Osteocyte (in vitro differentiated cells): ENCODE measurements at places on chromosomes 5 and 9. TPM values are rescaled to one million over a fixed set of nuclear protein-coding genes. Genes with fewer than 3 reads are reported as not detected.

GRCh38 chr9:110891760-110892159 is 146.5 kb downstream of the LPAR1 start:
- H3K36me3 ChIP-seq, result peaks cover 19% of the 10 kb centered on the region
- no peak for DNase-seq
- H3K27ac ChIP-seq, result peak overlapping the region; percentile 90
- H3K4me1 ChIP-seq, result peaks cover 76% of the 10 kb centered on the region
- H3K4me3 ChIP-seq, result no peak overlapping the region

DNA sequence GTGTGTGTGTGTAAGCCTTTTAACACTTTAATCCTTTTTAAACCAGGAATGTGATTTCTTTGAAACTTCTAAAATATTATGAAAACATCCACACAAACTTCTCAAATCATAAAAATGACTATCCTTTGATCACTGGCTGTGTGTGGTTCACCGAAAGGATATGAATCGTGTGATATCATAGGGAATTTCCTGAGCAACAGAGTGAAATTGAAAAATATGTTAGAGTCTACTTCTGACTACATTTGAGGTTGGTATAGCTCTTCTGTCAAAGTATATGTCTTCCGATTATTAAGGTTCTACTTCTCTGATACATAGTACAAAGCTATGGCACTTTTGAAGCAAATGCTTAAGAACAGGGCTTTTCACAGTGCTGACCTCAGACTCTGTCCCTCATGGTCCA is 40.3 kb downstream of the RGMB start:
- H3K36me3 ChIP-seq, result no peaks in the 10 kb centered on the region
- no peaks in the 10 kb centered on the region for H3K4me1 ChIP-seq
- no peak overlapping the region for H3K27ac ChIP-seq
- H3K27me3 ChIP-seq, result no peaks in the 10 kb centered on the region
- no peak for DNase-seq
- H3K4me3 ChIP-seq, result no peak overlapping the region

DNA sequence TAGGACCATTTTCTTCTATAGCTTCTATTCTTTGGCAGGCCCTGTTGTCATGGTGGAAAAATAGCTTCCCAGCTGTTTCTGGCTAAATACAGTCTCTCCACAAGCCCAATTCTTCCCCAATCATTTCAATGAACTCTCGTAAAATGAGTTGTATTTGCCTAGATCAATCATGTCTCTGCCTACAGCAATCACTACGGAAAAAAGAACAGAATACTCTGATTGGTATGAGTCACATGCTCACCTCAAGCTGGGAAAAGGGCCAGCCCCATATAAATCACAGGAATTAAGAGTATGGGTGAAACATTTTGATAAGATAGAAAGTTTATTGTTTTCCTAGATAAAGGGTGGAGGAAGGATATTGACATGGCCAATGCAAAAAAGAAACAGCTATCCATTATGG is 711.4 kb downstream of the EFNA5 start:
- H3K27ac ChIP-seq, result no peak overlapping the region
- no peak for DNase-seq
- no peak overlapping the region for H3K4me3 ChIP-seq
- H3K4me1 ChIP-seq, result no peaks in the 10 kb centered on the region
- no peaks in the 10 kb centered on the region for H3K36me3 ChIP-seq
- H3K27me3 ChIP-seq, result no peaks in the 10 kb centered on the region

DRD1 gene
- not detected in 2 replicates for total RNA-seq

GRCh38 chr5:132211787-132212186 is 15.9 kb downstream of the P4HA2 start:
- H3K27me3 ChIP-seq, result no peaks in the 10 kb centered on the region
- no peak for DNase-seq
- peaks cover 29% of the 10 kb centered on the region for H3K4me1 ChIP-seq
- H3K36me3 ChIP-seq, result peaks cover 21% of the 10 kb centered on the region
- H3K4me3 ChIP-seq, result no peak overlapping the region

DNA sequence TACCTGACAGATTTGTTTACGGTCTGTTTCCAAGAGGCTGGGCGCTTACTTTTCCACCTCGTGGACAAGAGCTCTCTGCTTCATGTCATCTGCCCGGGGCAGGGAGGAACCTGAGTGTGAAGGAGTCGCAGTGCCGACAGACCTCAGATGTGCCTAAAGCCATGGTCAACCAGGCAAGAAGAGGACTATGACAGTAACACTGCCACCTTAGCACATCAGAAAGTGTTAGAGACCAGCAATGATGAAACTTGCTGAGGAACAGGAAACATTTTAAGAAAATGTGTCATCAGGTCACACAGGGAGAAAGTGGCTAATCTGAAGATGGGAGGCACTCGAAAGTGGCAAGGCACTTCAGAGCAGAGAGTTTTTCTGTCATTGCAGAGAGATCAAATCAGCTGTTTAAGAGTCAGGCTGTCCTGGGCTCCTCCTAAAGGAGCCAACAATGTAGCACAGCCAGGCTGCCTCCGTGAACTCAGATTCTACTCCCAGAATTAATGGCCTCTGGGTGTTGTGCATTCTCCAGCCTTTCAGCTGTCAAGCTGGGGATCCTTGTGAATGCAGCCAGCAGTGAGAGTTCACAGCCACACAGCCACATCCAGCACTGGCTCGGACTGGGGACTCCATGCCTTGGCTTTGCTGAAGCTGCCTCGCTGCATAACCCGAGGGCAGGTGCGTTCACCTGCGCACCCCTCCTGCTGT is 94.6 kb downstream of the RAPGEF1 start:
- no peaks in the 10 kb centered on the region for H3K27me3 ChIP-seq
- no peak for DNase-seq
- peaks cover 61% of the 10 kb centered on the region for H3K4me1 ChIP-seq
- peak overlapping the region; percentile 47 for H3K27ac ChIP-seq

- H3K36me3 ChIP-seq, result peaks cover 4% of the 10 kb centered on the region
- peak overlapping the region; percentile 97 for H3K27ac ChIP-seq
- DNase-seq, result peak; percentile 89
- peak overlapping the region; percentile 99 for H3K4me3 ChIP-seq
- H3K4me1 ChIP-seq, result peaks cover 38% of the 10 kb centered on the region
Measured at GRCh38 chr5:98769210-98769958, 4.1 kb upstream of the RGMB start.

IGFBPL1 gene
- 1.7 and 2.8 TPM in 2 replicates for total RNA-seq

- no peaks in the 10 kb centered on the region for H3K36me3 ChIP-seq
- no peaks in the 10 kb centered on the region for H3K4me1 ChIP-seq
- H3K27ac ChIP-seq, result no peak overlapping the region
Measured at GRCh38 chr9:89079391-89079790, 88.1 kb downstream of the S1PR3 start.

DNA sequence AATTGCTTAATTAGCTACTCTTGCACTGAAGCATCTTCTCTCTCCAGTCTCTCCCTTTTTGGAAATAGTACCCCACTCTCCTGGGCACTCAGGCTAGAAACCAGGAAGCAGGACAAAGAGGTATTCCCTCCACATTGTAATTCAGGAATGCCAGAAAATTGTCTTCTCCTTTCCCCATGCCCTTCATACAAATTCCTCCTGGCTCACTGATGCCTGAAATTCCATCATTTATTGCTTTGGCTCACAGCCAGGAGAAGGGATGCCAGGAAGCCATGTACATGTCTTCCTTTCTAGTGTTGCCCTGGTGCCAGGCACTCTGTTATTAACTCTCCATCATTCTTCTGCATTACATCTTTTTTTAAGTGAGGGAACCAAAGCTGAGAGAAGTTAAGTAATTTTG is 716.5 kb upstream of the C9orf72 start:
- no peak for DNase-seq
- no peaks in the 10 kb centered on the region for H3K27me3 ChIP-seq
- H3K4me3 ChIP-seq, result no peak overlapping the region
- no peaks in the 10 kb centered on the region for H3K4me1 ChIP-seq
- no peak overlapping the region for H3K27ac ChIP-seq
- no peaks in the 10 kb centered on the region for H3K36me3 ChIP-seq

DNA sequence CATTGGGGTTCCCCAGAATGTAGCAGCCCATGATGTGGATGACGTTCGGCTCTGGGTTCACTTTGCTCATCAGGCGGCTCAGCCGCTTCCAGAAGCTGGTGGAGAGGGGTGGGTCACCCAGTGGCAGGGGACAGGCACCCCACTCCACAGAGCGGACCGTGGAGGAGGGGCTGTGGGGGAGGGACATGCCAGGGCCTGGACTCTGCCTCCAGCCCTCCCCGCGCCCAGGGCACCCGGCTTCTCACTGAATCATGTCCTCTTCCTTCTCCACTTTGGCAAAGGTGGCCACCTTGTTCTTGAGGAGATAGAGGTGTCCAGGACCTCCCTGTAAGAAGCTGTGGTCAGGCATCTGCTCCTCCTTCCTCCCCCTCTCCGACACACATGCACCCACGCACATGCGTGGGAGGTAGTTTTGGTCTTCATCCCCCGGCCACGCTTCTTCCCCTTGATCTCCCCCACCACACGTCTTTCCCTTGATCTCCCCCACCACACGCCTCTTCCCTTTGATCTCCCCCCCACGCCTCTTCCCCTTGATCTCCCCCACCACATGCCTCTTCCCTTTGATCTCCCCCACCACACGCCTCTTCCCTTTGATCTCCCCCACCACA is 8.9 kb upstream of the ENTPD8 start:
- no peak for DNase-seq
- no peaks in the 10 kb centered on the region for H3K36me3 ChIP-seq
- H3K27ac ChIP-seq, result no peak overlapping the region
- peaks cover 35% of the 10 kb centered on the region for H3K4me1 ChIP-seq
